ENCODE measurements at places on chromosomes 13 and 19. TPM values are rescaled to one million over a fixed set of nuclear protein-coding genes. Genes with fewer than 3 reads are reported as not detected.

The ZNF729 gene
- total RNA-seq: not detected

The ZNF546 gene
- 3.1 TPM for total RNA-seq

The EBI3 gene
- not detected for total RNA-seq

The PDE4A gene
- total RNA-seq: 2.9 TPM

The ZNF792 gene
- total RNA-seq: 4.8 TPM

The TRIP10 gene
- total RNA-seq: 40.7 TPM

The IFNL1 gene
- total RNA-seq: not detected

The PSG4 gene
- total RNA-seq: 5.3 TPM

The MTUS2 gene
- total RNA-seq: 0.30 TPM

The SIGLEC11 gene
- not detected for total RNA-seq

The SIGLECL1 gene
- total RNA-seq: not detected

The HSH2D gene
- not detected for total RNA-seq

The BEST2 gene
- total RNA-seq: not detected

The ZNF285 gene
- 2.7 TPM for total RNA-seq

The MAP4K1 gene
- not detected for total RNA-seq

The TMEM238 gene
- total RNA-seq: not detected

The TMEM255B gene
- total RNA-seq: 3.0 TPM

The ZNF723 gene
- total RNA-seq: not detected

The LIG4 gene
- 7.3 TPM for total RNA-seq
